ENCODE measurements at places on chromosomes 16 and 17. TPM values are rescaled to one million over a fixed set of nuclear protein-coding genes. Genes with fewer than 3 reads are reported as not detected.

The EXOC7 gene
- total RNA-seq: 103 TPM

The PMFBP1 gene
- not detected for total RNA-seq

The LITAF gene
- 121 TPM for total RNA-seq

The TBC1D3K gene
- not detected for total RNA-seq

The BCL6B gene
- total RNA-seq: 1.0 TPM

The MYH1 gene
- not detected for total RNA-seq

The WNT9B gene
- not detected for total RNA-seq

The KRT23 gene
- total RNA-seq: not detected

The ITGB3 gene
- total RNA-seq: not detected

The CLEC3A gene
- total RNA-seq: not detected

The IRX6 gene
- not detected for total RNA-seq

The UTS2R gene
- total RNA-seq: 0.18 TPM

The NPIPA1 gene
- 97.9 TPM for total RNA-seq

The FBXW10 gene
- not detected for total RNA-seq

The ZFP90 gene
- total RNA-seq: 20.8 TPM

The SCNN1B gene
- not detected for total RNA-seq

The SLC13A5 gene
- total RNA-seq: not detected

The NEUROD2 gene
- total RNA-seq: not detected

The TMEM88 gene
- total RNA-seq: 4.1 TPM

The CA7 gene
- 0.59 TPM for total RNA-seq

The EPX gene
- total RNA-seq: not detected

The TMC5 gene
- total RNA-seq: not detected

The ESRP2 gene
- 0.34 TPM for total RNA-seq

Measured in activated T-helper 2 cell treated with anti-CD3 and anti-CD28 coated beads, Interferon-gamma antibody, Interleukin-2, Interleukin-4, amounts not matched to agents 10 μg/mL and 5 μg/mL and 100 μg/mL, durations not matched to agents 14 hours and 24 hours and 36 hours (primary cell).